ENCODE measurements at places on chromosomes 5 and 9.

DNA sequence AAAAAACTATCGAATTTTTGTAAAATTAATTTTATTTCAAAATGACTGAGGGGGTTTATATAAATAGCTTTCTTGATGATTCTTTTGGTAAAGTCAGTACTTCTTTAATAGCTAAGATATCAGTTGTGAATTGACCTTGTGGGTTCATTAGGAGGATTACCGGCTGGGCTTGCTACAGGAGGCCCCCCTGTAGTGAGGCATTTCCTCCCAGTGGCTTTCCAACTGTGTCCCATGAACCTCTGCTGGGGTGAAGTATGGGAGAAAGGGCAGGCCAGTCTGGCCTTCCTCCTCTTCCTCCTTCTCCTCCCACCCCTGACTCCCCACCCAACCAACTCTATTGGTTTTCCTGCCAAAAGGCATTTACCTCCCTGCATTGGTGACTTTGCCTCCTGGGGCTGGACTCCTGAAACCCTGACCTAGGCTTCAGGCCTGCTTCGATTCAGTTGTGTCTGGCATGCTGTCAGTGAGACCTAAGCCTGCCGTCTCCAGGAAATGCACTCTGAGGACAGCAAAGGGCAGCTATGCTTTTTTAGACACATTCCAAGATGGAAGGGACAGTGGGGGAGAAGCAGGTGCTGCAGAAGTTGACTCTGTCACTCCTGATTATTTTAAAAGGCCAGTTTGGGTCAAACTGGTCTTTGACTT, 144.8 kb downstream of the HSPA4 start:
- no peak for DNase-seq

GRCh38 chr5:96159043-96159442, 197.4 kb upstream of the ELL2 start:
- no peak for DNase-seq

DNA sequence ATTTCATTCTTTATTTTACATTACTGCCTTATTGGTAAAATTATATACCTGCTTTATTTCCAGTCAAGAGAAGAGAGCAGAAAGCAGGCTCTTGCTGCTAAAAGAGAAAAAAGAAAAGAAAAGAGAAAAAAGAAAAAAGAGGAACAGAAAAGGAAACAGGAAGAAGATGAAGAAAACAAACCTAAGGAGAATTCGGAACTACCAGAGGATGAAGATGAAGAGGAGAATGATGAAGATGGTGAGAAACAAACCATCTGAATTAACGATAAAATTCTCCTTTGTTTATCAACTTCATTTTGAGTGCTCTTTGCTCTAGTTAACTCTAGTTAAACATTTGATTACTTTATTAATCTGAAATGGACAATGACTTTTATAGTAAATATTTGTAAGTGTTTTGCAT, 23.5 kb upstream of the EIF4EBP3 start:
- no peak for DNase-seq

DNA sequence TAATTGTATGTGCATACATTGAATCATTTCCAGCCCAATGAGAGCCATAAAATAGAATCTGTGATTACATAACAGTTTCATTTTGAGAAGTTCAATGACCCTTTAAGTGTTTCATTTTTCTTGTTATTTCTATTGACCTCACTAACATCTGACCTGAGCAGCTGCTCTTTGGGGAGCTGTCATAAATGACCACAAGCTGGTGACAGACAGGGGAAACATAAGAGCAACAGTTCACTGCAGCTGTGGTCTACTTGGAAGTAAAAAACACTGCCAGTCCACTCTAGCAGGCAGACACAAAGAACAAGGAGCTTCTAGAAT, 265.4 kb downstream of the DTWD2 start:
- DNase-seq = no peak

DNA sequence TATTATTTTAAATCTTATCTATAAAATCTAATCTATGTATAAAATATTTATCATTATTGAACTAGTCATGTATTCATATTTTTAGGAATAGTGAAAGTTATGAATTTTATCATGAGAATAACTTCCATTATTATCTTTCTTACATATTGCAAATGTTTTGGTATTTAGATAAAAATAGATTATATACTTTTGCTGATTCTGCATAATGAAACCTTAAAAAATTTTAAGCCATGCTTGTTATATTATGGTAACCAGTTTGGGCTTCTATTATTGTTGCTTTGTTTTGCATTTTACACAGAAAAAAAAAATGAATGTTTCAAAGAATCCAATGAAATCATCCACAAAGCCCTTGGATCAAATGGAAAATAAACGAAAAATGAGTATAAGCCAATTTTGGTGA, 772.5 kb downstream of the NR2F1-AS1 start:
- no peak for DNase-seq

GRCh38 chr9:6829027-6829426, 71.3 kb downstream of the KDM4C start:
- no peak for DNase-seq

DNA sequence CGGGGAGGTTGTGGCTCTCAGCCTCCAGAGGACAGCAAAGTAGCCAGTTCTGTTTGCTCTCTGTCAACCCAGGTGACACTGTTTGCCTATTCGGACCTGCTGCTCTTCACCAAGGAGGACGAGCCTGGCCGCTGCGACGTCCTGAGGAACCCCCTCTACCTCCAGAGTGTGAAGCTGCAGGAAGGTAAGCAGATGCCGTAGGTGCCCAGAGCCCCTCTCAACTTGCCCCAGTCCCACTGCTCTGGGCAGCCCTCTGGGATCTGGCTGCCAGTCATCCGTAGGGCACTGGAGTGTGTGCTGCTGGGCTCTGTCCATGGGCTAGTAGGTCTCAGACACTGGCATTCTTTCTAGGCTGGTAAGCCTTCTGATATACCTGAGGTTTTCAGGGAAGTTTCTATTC, 59.3 kb downstream of the RGS3 start:
- no peak for DNase-seq

DNA sequence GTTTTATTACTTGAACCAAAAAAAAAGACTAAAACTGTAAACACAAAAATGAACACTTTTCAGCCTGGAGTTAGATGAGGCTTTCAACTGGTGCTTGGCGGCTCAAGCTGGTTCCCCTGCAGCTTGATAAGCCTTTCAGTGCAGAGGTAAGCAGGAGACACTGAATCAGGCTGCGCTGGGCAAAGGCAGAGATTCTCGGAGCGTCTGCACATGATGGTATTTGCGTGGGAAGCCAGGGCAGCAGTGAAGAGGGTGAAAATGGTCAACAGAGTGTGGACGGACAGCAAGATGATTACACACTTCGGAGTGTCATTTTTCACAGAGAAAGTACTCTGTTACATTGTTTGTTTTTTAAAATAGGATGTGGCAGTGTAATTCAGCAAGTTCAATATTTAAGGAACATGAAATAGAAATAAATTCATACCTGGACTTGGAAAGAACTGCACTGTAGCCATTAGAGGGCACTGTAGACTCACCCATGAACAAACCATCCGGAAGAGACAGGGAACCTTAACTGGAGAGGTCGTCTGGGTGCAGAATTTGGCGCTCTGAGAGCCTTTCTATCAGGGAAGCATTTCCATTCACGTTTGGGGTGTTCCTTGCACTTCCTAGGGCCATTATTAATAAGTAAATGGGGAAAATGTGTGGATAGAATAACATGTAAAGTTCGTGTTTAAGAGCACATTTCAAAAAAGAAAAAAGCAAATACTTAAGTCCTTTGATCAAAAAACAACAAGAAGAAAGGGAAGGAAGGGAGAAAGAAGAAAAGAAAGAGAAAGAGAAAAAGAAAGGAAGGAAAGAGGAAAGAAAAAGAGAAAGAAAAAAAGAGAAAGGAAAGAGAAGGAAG, 69.8 kb downstream of the ICE1 start:
- DNase-seq = no peak

GRCh38 chr9:22118810-22119521, 109.9 kb upstream of the CDKN2B start:
- no peak for DNase-seq

- DNase-seq = no peak
These were observed 340.4 kb downstream of the RASEF start for GRCh38 chr9:82722561-82722960.

- peak; percentile 92 for DNase-seq
These were observed 3.1 kb downstream of the IER5L start for GRCh38 chr9:129174724-129175514.

DNA sequence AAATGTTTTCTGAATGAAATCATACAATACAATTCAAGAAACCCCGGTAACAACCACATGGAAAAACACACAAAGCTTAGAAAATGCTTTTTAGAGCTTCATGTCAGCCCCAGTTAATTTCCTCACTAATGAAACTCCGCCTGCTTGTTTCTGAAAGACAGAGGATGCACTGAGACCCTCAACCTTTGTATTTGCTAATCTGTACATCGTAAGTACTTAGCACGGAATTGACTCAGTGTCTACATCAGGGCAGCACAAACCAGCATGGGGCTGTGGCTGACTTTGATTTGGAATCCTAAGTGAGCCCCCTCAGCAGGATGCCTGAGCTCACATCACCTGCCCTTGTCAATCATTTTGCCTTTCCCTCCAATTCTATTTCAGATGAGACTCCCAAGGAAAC, 499.1 kb upstream of the MPDZ start:
- no peak for DNase-seq

- no peak for DNase-seq
These were observed 409.4 kb downstream of the DMRTA1 start for GRCh38 chr9:22855980-22856379.

- no peak for DNase-seq
These were observed 2.6 kb downstream of the SLC22A5 start for GRCh38 chr5:132372127-132372526.

- DNase-seq = peak; percentile 77
These were observed 1.1 kb upstream of the FAF2 start for GRCh38 chr5:176446884-176447590.

- DNase-seq = no peak
These were observed 41.5 kb downstream of the IRF1 start for GRCh38 chr5:132449060-132449459.

DNA sequence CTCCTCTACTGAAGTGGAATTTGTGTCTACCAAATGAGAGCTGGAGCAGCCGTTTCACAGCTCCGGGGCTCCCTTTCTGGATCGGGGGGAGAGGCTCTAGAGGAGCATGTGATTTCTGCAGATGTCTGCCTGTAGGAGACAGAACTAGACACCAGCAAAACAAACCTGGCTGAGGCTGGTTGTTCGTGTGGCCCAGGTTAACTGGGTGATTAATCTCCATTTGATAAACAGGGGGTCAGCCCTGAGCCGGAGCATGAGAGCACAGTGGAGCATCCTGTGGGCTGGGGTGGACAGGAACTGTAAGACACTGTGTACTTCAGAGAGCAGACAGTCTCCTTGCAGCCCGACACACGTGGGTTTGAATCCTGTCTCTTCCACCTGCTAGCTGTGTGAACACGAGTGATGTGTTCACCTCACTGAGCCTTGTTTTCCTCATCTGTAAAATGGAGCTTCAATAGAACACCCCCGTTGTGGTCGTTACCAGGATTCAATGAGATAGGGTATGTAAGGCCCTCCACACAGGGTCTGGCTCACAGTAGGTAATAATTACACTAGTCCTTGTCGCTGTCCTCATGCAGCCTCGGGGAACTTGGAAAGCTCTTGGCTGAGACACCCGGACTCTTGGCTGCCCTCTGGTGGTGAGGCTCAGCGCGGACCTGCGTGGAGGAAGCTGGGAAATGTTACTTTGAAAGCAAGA, 12.9 kb downstream of the CXCL14 start:
- no peak for DNase-seq

DNA sequence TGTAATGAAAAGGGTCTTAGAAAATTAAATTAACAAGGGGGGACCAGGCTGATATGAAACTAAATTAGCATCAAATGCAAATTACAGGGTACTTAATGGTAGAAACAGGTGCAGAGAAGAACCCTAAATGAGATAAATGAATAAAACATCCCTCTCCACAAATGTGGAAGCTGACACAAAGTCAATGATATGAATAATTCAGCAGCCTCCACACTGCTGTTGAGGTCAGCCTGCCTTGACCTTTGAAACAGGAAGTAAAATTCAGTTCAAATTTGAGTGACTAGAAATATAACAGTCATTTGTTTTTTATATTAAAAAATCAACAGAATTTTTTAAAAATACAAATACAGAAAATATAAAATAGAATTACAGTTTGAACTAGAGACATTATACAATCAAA, 40.0 kb downstream of the EBF1 start:
- no peak for DNase-seq

- DNase-seq = no peak
These were observed 282.9 kb downstream of the SLF1 start for GRCh38 chr5:94901191-94901979.

GRCh38 chr9:84003246-84003645, 22.6 kb downstream of the RMI1 start:
- DNase-seq = no peak

- DNase-seq = no peak
These were observed 296.6 kb upstream of the FBXL7 start for GRCh38 chr5:15203376-15203775.

DNA sequence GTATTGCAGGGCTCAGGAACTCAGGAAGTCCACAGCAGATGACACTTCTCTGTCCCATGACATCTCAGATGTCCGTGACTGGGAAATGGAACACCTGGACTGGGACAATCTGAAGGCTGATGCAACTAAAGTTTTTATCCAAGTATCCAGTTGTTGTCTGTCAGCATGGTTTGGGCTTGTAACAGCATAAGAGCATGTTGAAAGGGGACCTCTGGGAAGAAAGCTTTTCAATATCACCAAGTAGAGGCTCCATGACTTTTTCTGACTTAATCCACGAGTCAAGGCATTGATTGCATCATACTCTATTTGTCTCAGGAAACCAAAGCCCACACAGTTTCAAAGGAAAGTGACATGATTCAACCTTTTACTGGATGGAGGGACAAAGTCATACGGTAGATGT, 807.7 kb downstream of the MTRR start:
- DNase-seq = no peak

DNA sequence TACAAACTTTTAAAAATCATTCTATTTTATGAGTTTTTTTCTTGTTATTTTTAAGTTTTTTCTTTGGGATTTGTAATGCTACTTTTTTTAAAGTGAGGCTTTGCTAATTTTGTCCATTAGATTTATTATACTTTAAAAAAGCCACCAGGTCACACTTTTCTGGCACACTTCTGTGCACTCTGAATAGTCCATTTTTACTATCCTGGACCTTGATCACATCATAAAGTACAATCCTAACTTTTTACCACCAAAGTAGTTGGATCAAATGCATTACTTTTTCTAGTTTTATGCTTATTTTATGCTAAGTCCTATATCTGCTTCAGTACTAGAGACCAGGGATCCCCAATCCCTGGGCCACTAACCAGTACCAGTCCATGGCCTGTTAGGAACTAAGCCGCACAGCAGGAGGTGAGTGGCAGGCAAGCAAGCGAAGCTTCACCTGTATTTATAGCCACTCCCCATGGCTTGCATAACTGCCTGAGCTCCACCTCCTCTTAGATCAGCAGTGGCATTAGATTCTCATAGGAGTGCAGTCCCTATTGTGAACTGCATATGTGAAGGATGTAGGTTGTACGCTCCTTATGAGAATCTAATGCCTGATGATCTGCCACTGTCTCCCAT, 16.0 kb downstream of the FRRS1L start:
- DNase-seq = no peak

Data from coronary artery (tissue), 2 donors.